ENCODE measurements at places on chromosomes 4 and X.

DNA sequence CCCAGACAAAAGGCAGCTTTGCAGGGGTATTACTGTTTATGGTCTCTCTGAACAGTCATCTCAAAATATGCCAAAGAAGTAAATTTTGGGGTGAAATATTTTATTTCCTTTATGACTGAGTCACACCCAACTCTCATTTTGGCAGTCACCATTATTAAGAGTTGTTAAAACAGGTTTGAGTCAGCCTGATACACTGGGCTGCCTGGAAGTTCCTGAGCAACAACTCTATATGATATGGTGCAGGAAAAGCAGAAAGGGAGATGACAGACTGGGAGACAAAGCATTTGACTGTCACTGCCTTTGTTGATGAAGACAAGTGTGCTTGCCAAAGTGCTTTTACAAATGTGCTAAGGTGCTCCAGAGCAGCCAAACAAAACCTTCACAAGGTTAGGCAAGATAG lies 1263.5 kb downstream of the PCDH7 start:
- no peak for DNase-seq

GRCh38 chr4:16199093-16199492 lies 27.2 kb downstream of the TAPT1 start:
- peak; percentile 28 for DNase-seq

DNA sequence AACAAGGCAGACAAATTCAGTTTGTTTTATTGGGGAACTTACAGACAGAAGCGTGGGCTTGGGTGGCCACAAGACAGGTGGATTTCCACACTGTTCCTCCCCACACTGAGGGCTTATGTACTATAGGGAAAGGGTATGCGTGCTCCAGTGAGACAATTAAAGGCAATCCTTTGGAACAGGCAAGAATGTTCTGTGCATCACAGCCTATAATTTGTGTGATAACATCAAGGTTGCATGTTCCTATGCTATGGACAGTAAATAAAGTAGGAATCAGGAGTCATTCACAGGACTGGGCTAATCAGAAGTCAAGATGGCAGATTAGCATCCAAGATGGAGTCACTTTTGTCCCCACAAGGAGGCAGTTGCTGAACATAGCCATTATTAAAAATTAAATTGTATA lies 84.6 kb upstream of the TRIM2 start:
- DNase-seq: no peak

DNA sequence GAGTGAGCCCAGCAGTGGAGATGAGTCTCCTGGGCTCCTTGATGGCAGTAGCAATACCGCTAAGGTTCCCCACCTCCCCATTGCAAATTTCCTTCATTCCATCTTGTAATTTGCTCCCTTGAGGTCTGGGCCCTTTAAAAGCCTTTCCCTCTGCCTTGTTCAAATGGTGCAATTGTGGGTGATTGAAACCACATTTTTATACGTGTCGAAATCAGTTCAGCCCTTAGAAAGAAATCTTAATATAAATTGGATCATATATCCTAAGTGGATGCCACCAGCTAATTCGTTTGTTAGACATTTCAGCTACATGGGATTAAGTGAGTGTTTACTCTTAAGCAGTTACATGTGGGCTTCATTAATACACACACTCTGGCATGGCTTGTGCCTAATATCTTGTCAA lies 68.6 kb downstream of the NHS start:
- no peak for DNase-seq

GRCh38 chr4:152651473-152652060 lies 28.2 kb downstream of the TMEM154 start:
- DNase-seq: no peak

GRCh38 chr4:20075248-20075871 lies 176.3 kb upstream of the SLIT2 start:
- peak; percentile 7 for DNase-seq

Measured in cerebellar cortex (tissue), 1 donor.